ENCODE measurements at places on chromosomes 4 and X.

DNA sequence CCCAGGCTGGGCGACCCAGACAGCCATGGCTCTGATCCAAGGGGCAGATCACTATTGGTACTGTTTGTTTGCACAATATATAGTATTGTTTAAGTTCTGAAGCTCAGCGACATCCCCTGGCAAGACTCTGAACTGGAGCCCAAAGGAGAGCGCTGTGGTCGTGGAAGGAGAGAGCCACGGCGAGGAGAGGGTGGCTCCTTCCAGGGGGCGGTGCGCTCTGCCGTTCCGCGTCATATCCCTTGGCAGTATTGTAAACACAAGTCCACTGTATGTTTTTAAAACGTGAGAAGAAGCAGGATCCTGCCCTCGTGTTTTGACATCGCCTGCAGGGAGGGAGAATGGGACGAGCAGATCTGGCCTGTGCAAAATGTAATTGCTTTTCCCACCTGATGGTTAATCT is 185.5 kb downstream of the RAB28 start:
- no peak for DNase-seq

DNA sequence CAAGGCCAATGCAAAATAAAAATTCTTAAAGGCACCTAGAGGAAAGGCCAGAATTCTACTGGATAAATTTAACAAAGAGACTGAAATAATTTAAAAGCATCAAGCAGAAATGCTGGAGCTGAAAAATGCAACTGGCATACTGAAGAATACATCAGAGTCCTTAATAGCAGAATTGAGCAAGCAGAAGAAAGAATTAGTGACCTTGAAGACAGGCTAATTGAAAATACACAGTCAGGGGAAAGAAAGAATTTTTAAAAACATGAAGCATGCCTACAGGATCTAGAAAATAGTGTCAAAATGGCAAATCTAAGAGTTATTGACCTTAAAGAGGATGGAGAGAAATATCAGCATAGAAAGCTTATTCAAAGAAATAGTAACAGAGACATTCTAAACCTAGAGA is 371.7 kb downstream of the KLHL13 start:
- DNase-seq = no peak

DNA sequence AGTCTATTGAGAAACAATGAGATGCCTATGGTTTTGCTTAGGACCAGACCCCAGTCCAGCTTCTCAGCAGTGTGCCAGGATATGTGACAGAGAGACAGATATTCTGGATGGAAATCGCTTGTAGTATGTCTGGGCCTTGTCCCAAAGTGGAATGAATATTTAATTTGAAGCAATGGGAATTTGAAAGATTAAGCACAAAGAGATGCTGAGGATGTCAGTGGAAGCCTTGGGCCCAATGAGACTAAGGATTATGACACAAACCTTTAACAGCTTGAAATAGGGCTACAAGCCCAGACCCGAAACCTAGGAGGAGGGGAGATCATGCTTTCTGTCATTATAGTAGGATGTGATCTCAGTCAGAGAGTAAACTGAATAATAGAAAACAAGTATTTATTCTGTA is 459.2 kb downstream of the FAT4 start:
- no peak for DNase-seq

DNA sequence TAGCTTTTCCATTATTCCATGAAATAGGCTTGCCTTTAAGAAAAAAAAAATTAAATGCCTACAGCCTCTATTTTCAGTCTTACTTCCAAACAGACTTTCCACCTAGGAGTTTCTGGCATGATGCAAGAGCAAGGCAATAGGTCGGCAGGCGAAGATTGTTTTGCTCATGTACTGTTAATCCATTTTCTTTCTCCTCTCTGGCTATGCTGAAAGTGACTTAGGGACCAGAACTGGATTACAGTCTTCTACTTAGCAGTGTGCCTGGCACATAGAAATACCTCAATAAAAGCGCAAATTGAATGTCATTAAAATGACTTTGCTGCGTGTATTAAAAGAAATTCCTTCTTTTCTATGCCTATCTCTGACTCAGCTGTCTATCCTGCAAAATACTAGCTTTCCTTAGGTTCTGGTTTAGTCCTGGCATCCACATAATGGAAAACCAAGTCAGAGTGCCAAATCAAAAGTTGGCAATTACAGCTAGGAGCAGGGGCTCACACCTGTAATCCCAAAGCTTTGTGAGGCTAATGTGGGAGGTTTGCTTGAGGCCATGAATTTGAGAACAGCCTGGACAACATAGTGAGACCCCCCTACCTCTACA is 51.9 kb downstream of the CC2D2A start:
- no peak for DNase-seq

- DNase-seq = no peak
These were observed 54.2 kb downstream of the FMR1NB start for GRCh38 chrX:148035380-148035779.
